ENCODE measurements at places on chromosomes 6 and 20. TPM values are rescaled to one million over a fixed set of nuclear protein-coding genes. Genes with fewer than 3 reads are reported as not detected.

Gene GSTA3
- total RNA-seq, result not detected

Gene TMEM244
- not detected for total RNA-seq

Gene SLC32A1
- not detected for total RNA-seq

Gene NANP
- 7.8 TPM for total RNA-seq

Gene MTG2
- total RNA-seq, result 19.1 TPM

Gene BMP7
- total RNA-seq, result not detected

Gene SLC17A1
- not detected for total RNA-seq

Gene MAS1
- total RNA-seq, result not detected

Gene THBS2
- 2.0 TPM for total RNA-seq

Gene PROCR
- 351 TPM for total RNA-seq

Gene BTN1A1
- not detected for total RNA-seq

Gene TPD52L1
- 7.2 TPM for total RNA-seq

Gene CGA
- total RNA-seq, result not detected

Gene LAMP5
- 0.98 TPM for total RNA-seq

Gene RIMS4
- total RNA-seq, result not detected

Gene ENPP5
- not detected for total RNA-seq

Gene BPIFB6
- not detected for total RNA-seq

Gene LAMA4
- total RNA-seq, result 792 TPM

Gene HLA-E
- total RNA-seq, result 565 TPM

Gene PI16
- not detected for total RNA-seq

Gene ZNF335
- total RNA-seq, result 22.4 TPM

Gene GSTA2
- not detected for total RNA-seq

Gene SULF2
- 205 TPM for total RNA-seq

Gene PRDM1
- total RNA-seq, result 7.7 TPM

Gene GATA5
- total RNA-seq, result not detected

Gene OLIG3
- not detected for total RNA-seq

Gene MCHR2
- total RNA-seq, result not detected

Gene NUS1
- 21.2 TPM for total RNA-seq

Gene NTSR1
- not detected for total RNA-seq

Gene MGME1
- 7.5 TPM for total RNA-seq

Gene FAXC
- total RNA-seq, result 0.19 TPM

Gene RCAN2
- 1.5 TPM for total RNA-seq

Gene PRKN
- total RNA-seq, result 1.6 TPM

Gene CST4
- not detected for total RNA-seq

Gene ADGB
- not detected for total RNA-seq

Gene COL20A1
- not detected for total RNA-seq

Gene PLCB4
- total RNA-seq, result 5.0 TPM

Gene ZNF217
- 24.1 TPM for total RNA-seq

Gene ULBP2
- total RNA-seq, result 8.0 TPM

Gene TULP1
- total RNA-seq, result not detected

Gene SGK2
- total RNA-seq, result not detected

Gene TNFRSF6B
- total RNA-seq, result 41.5 TPM

Gene CLPSL1
- total RNA-seq, result not detected

Gene BPIFA1
- not detected for total RNA-seq

Gene PSORS1C2
- not detected for total RNA-seq
